ENCODE measurements at places on chromosomes 3 and 15.

GRCh38 chr3:10249833-10250232 lies 1.6 kb downstream of the TATDN2 start:
- DNase-seq, result no peak

DNA sequence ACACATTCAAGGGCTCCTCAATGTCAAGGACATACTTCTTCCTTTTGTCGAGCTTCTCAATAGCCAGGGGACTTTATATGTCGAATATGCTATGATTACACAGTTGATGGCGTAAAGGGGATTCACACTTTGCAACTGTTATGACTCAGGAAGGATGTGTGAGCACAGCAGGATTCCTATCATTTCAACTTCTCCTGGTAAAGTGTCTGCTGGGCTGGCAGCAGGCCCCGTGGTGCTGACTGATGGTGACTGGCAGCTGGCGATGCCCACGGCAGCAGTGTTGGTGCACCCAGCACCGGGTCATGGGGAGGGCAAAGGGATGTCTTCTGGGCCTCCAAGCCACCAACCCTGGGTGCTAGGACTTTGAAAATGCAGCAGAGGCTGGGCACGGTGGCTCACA lies 44.8 kb upstream of the GNB5 start:
- DNase-seq, result no peak

DNA sequence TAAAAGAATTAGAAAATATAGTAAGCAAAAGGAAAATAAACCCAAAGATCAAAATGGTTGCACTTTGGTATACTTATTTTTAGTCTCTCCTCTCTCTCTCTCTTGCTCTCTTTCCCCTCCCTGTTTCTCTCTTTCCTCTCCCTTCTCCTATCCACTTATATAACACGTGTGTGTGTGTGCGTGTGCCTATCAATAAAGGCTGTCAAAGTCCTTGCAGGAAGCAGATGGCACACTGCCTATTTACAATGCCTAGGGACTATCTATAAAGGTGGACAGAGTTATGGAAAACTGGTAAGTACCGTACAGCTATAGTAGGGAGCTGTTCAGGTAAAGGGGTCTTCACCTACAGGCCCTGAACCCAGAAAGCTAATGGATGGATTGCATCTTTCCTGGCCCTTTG lies 161.6 kb downstream of the SQOR start:
- no peak for DNase-seq

- DNase-seq, result no peak
These were observed 24.9 kb upstream of the ACAD9 start for GRCh38 chr3:128854475-128854874.

DNA sequence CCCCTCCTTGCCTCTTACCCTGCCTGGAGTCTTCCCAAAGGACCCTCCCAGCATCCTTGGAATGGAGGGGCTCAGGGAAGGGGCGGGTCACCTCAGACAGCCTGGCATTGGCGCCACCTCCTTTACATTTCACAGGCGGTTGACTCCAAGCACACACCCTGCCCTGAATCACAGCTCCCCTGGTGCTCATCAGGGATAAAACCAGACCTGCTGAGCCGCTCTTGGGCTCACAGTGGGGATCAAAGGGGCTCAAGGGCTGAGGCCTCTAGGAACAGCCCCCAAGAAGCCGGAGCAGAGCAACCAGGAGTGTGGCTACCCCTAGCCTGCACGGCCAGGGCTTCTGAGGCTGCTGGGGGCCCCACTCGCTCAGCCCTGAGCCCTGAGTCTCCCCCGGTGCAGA lies 16.6 kb downstream of the LINGO1 start:
- DNase-seq, result no peak

GRCh38 chr3:114877378-114878113 lies 269.5 kb downstream of the ZBTB20 start:
- DNase-seq, result no peak

- no peak for DNase-seq
These were observed 109.1 kb downstream of the OPA1 start for GRCh38 chr3:193701953-193702635.

- no peak for DNase-seq
These were observed 37.3 kb downstream of the DNAH1 start for GRCh38 chr3:52353291-52353855.

GRCh38 chr3:51961602-51962569 lies 5.4 kb downstream of the PCBP4 start:
- no peak for DNase-seq

DNA sequence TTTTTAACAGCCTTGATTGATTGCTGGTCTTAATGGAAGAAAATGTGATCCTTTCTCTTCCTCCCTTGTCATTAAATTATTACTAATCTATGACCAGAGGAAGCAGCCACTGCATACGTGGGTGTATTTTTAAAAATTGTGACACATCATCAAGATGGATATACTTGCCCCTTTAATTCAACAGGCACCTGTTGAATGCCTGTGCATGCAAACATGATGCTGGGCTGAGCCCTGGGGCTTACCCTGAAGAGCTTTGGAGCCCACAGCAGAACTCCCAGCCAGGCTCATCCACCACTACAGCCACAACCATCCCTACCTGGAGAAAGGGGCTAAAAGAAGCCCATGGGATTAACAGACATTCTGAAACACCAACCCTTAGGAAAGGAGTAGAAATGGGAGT lies 297.2 kb upstream of the CTDSPL start:
- no peak for DNase-seq

DNA sequence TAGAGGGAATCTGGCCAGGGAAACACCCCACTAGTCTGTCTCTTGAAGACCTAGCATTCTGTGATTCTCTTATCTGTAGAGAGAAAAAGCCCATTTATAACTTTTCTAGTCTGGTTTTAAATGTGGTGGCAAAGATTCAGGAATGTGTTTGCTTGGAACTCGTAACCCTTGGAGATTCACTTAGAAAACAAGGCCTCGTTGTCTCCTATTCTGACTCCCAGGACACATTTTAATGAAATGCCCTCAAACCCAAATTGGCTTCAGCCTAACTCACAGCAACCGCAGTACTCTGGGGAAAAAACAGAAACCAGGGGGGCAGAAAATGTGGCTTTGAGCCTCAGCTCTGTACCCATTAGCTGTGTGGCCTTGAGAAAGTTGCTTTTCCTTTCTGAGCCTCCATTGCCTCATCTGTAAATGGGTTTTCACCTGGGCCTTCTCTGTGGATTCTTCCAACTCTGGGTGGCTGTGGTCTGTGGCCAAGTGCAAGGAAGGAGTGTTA lies 36.5 kb downstream of the RPLP1 start:
- DNase-seq, result no peak

DNA sequence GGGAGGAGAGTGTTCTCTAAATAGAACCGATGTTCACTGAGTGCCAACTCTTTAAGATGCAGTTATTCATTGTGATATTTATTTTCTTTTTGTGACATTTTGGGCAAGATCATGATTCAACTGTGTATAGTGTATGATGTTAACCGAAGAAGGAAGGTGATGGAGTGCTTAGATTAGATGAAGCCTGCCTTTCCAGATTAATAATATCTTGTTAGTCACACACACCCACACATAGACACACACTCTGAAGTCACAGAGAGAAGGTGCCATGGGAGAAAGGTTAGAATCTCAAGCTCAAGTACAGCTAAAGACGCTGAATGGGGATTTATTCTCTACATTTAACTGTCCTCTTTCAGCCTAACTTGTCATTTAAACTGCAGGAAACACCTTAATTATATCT lies 77.0 kb downstream of the SLC9A9 start:
- no peak for DNase-seq

GRCh38 chr3:68972358-68972979 lies 40.1 kb upstream of the TAFA4 start:
- DNase-seq, result no peak

GRCh38 chr3:21466476-21466875 lies 284.5 kb downstream of the ZNF385D start:
- DNase-seq, result no peak

GRCh38 chr15:66657185-66658020 lies 44.6 kb upstream of the SMAD6 start:
- DNase-seq, result no peak

- DNase-seq, result no peak
These were observed 817.8 kb upstream of the NECTIN3 start for GRCh38 chr3:110253794-110254193.

- DNase-seq, result no peak
These were observed 332.5 kb upstream of the SEMA6D start for GRCh38 chr15:47384776-47385175.

DNA sequence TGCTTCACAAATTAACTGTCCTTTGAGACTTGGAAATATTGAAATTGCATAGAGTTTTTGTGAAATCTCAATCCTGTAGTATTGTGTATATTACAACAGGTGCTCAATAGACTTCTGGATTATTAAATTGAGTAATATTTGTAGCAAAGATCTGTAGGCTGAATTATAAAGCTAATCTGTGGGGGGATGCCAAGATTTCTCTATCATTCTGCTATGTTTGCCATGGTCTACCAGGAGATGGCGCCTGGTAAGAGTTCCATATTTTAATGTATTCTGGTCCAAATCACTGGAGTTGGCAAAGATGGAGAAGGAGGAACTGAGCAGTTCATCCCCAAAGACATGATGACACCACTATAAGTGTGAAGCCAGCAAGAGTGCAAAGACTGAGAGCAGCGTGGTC lies 340.9 kb upstream of the TPRG1 start:
- DNase-seq, result no peak

DNA sequence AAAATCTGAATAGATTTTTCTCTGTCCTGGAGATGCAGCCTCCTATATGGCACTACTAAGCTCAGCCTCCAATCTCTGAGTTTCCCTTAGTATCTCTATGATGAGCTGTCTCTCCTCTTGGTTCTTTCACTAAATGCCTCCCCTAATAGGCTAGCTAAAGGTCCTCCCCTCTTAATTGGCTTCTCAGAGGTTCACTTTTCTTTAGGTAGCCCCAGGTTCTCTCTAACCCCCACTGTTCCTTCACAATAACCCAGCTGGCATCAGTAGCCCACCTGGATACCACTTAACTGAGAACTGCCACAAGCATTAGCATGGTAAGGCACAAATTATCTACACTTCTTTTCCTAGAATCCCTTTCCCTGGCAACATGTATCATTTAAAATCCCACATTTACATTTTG lies 523.2 kb downstream of the IGSF11 start:
- no peak for DNase-seq

DNA sequence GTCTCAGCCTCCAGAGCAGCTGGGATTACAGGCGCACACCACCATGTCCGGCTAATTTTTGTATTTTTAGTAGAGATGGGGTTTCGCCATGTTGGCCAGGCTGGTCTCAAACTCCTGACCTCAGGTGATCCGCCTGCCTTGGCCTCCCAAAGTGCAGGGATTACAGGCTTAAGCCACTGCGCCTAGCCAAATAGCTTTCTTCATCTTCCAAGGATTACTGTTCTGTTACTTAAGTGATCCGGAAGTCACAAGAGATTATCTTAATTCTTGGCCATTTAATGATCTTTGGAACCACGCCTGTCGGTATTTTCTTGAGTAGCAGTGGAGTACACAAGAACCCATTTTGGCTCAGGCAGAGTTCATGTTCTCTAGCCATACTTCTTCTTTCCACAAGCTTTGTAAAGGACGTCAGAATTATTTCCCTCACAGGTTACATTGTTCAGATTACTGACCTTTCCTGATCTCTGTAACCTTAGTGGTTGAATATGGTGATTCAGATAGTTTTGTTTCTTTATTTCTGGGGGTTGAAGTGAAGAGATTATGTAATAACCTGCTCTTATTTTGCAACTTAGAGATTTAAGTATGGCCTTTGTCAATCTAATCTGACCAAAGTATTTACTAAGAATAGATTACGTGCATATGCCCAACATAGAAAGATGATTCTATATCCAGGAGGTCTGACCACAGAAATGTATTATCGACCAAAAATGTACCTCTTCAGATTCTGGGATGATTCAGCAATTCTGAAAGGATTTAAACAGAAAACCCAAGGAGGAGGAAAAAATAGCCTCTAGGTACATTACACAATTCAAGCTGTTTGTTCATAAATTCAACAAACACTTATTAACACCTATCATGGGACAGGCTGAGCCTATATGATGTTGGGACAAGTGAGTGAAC lies 132.2 kb downstream of the GREM1 start:
- no peak for DNase-seq

DNA sequence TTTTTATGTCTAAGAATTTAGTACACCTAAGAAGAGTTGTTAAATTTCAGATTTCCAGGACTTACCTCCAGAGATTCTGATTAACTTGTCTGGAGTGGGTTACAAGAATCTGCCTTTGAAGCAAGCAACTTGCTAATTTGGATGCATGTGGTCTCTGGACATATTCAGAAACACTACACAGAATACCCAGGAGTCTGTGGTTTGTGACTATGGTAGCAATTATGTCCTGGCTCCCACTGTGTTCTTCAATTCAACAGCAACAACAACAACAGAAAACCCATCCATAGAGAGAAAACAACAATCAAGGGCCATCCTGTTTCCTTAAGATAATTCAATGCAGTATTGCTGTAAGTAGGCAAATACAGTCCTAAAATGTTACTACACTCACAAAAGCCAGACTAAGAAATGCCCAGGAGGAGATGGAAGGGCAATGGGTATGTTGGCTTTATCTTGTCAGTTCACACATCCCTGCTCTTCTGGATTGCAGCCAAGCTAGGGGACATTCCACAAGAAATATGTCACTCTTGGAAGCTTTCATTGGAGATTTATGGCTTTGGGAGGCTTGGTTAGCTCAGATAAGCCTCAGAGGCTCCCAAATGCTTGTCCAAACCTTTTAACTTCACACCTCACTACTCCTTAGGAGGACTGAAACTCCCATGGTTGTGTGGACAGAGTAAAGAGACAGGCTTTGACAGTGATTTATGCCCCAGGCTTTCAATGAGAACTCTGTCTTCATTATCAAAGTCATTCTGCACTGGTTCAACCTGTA lies 99.4 kb upstream of the MRPL3 start:
- DNase-seq, result no peak

- no peak for DNase-seq
These were observed 212.2 kb upstream of the GPR149 start for GRCh38 chr3:154642145-154642544.

DNA sequence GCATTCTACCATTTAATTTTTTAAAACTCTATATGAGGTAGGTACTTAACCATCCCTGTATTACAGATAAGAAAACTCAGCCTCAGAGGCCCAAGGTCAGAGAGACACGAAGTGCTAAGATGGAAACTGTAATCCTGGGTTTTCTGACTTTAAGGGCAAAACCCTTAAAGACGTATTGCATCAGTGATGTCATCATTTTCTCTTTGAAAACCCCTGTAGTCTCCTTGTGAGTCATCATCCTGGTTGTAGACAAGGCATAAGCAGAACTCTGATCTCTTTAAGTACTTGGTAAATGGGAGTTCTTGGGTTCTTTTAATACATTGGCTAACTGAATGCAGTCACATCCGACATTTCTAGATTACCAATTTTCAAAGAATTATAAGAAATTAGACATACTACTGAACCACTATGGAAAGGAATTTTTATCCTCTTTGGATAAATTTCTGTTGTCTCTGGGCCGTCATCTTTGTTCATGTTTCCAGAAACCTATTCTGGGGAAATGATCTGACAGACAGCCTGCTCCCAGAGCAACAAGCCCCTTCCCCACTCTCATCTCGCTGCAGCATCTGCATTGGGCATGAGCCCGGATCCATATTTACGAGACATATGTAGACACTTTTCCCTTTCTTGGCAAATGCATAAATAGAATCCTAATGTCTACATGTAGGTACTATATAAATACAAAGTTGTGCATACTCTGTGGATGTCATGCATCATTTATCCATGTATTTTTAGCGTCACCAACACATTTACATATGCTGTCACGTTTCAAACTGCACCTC lies 48.7 kb upstream of the MDFIC2 start:
- DNase-seq, result no peak

All from DMS153 (cell line).